Suprapubic skin (tissue), 4 donors: ENCODE measurements at places on chromosomes 1 and 21.

GRCh38 chr1:227234998-227235405, 83.3 kb downstream of the CDC42BPA start:
- DNase-seq = no peak

DNA sequence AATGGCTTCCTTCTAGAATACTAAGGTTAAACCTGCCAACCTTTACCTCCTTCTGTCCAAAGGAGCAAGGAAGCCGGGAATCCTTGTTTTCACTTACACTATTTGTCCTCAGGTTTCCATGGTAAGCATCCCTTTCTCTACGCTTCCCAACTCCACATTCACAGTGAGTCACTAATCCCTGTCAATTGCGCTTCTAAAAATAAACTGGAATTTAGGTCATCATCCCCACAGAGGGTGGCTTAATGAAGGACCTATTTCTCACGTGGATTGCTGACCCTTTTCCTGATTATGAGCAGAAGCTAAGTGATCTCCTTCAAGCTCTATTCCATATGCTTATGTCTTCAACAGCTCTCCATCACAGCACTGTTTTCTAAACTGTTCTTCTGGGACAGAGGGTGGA, 39.9 kb upstream of the ABCA4 start:
- DNase-seq = no peak

GRCh38 chr1:17717594-17718535, 37.3 kb upstream of the ACTL8 start:
- no peak for DNase-seq

- no peak for DNase-seq
Observed at GRCh38 chr1:207908107-207908734, 2.7 kb downstream of the CD34 start.

DNA sequence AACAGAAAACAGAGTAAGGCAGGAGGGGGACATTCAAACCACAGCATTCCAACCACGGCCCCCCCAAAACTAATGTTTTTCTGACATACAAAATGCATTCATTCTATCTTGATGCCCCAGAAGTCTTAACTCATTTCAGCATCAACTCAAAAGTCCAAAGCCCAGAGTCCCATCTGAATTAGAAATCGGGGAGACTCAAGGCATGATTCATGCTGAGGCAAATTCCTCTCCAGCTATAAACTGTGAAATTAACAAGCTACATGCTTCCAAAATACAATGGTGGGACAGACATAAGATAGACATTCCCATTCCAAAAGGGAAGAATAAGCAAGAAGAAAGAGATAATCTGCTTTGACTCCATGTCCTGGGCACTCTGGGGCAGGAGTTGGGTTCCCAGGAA, 73.9 kb downstream of the KCNJ15 start:
- DNase-seq = no peak

GRCh38 chr1:184051138-184051484, 419 bp upstream of the TSEN15 start:
- DNase-seq = no peak

- DNase-seq = no peak
Observed at GRCh38 chr1:183968386-183968785, 69.1 kb downstream of the COLGALT2 start.

DNA sequence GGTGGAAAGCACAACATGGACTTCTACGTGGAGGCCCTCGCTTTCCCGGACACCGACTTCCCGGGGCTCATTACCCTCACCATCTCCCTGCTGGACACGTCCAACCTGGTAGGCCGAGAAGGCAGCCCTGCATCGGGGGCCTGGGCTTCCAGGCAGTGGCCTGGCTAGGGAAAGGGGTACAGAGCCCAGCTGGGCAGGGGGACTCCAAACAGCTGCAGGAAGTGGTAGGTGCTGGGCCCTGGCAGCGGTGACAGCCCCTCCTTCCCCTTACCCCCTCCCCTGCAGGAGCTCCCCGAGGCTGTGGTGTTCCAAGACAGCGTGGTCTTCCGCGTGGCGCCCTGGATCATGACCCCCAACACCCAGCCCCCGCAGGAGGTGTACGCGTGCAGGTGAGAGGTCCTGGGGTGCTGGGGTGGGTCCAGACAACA, 30.0 kb upstream of the PADI6 start:
- no peak for DNase-seq

DNA sequence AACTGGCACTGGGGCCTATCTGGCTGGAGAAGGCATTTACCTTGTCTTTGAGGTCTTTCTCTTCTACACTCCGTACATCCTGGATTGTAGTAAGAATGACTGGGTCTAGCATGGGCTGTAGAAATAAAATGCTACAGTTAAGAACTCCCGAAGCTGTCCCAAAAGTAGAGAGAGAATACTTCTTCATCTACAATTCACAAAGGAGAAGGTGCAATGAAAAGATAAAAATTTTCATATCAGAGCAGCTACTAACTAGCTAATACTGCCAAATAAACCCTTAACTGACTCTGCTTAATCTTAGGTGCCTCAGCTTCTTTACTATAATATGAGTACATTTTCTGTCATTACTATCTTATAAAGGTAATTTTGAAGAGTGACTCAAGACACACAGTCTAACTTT, 55.6 kb downstream of the USP24 start:
- no peak for DNase-seq

GRCh38 chr1:42851420-42851819, 5.0 kb downstream of the ZNF691 start:
- no peak for DNase-seq

- no peak for DNase-seq
Observed at GRCh38 chr1:117089996-117090395, 29.9 kb downstream of the TTF2 start.

- no peak for DNase-seq
Observed at GRCh38 chr1:201020721-201021629, 2.5 kb downstream of the KIF21B start.

GRCh38 chr1:32372149-32372756, 9.9 kb downstream of the TSSK3 start:
- no peak for DNase-seq

DNA sequence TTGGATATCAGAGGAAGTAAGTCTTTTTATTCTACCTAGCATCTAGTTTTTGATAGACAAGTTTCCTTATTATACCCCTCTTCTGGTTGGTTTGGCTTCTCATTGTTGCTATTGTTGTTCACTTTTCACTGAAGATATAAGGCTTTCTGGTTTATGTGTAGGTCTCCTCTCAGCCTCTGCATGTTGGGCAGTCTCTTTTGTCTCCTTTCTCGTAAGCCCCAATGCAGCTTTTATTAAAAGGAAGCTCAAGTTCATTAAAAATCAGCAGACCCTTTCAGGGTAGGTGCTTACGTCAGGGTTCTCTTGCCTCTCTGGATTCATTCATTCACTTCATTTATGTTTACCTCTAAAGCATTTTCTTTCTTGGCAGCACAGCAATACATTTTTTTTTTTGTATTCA, 4.8 kb upstream of the DHX9 start:
- no peak for DNase-seq

GRCh38 chr1:171997936-171998335, 156.6 kb downstream of the DNM3 start:
- no peak for DNase-seq

- DNase-seq = no peak
Observed at GRCh38 chr1:14027099-14027498, 327.1 kb downstream of the PRDM2 start.

- DNase-seq = peak; percentile 62
Observed at GRCh38 chr21:45326169-45326851, 38.6 kb upstream of the POFUT2 start.

DNA sequence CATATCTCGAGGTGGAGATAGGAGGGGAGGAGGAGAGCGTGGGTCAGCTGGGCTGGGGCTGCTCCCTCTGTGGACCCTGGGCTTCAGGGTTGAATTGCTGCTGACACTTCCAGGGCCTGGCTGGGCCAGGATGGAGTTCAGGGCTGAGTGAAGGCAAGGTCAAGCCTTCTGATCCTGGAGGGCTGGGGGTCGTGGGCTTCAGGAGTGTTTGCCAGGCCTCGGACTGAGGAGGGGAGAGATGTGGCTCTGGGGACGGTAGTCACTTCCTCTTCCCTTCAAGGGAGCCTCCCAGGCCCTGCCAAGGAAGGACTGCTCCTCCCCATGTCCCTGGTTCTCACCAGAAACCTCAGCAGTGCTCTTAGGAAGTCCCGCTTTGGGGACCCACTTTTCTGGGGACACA, 12.1 kb upstream of the FAM131C start:
- DNase-seq = no peak

DNA sequence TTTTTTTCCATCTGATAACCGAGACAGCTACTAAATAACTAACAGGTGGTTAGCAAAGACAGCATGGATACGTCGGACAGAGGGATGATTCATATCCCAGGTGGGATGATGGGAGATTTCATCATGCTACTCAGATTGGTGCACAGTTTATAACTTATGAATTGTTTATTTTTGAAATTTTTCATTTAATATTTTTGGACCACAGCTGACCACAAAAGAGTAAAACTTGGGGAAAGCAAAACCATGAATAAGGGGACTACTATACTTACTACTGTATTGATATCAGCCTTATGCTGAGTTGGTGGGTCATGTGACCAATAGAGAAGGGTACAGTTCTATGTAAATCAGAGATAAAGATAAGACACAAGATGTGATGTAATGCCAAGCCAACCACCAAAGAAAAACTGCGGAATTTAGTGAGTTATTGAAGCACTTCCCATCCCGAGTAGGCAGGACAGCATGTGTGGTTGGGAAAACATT, 248.1 kb upstream of the C1orf105 start:
- DNase-seq = no peak

GRCh38 chr1:28193701-28194161, 17.2 kb upstream of the PTAFR start:
- DNase-seq = no peak

- DNase-seq = no peak
Observed at GRCh38 chr1:203338335-203339036, 12.4 kb downstream of the FMOD start.

DNA sequence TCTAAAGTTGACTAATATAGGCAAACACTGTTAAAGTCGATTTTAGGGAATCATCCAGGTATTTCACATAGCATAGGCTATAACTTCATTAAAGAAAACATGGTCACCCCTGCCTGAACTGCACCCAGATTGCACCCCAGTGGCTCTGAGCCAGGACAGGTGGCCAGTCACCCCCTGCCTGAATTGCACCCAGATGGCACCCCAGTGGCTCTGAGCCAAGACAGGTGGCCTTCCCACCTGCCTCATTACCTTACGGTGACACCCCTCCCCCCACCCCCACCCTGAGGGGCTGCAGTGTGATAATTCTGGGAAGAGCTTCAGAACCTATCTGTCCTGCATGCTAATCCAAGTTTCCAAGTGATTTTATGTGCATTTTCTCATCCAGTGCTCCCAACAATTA, 78.9 kb downstream of the DSCAM start:
- no peak for DNase-seq

GRCh38 chr1:26854906-26855305, 8.0 kb upstream of the SFN start:
- no peak for DNase-seq

GRCh38 chr1:56590520-56591011, 11.2 kb upstream of the PLPP3 start:
- no peak for DNase-seq

DNA sequence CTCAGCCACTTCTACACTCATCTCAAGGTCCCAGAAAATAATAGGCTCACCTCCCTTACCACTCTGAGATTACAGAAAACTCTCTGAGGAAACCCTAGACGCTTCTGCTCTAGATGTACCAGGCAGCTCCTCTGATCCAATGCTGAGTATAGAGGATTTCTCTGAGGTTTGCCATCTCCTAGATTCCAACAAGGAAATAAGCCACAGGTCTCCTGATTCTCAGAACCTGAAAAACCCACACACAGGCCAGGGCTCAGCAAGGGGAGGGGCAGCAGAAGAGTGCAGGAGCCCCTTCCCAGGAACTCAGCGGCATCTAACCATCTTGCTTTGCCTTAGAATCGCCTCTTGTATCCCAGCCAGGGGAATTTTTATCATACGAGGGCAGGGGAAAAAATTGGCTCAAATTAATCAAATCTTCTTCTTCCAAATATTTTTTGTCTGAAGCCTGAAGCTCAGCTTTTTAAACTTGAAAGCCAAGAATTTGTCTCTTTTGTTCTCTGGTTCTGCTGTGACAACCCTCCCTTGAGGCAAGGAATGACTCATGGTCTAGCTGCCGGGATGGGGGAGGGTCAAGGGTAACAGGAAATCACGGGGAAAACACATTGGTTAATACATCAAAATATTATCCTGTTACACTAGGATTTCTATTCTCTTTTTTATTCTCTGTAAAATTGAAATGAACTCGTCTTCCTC, 30.8 kb downstream of the GORAB start:
- DNase-seq = peak; percentile 82

DNA sequence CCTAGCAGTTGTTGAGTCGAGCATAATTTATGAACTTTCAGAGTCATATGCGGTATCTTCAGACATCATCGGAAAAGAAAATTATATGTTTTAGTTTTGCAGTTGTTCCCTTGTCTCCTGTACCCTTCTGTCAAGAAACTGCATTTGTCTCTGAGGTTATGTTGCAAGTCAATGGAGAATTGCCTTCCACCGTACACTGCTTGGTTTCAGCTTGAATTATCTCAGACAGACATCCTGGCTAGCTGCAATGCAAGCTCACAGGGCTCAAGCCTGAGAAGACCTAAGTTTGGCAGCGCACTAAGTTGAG, 156.0 kb downstream of the NFIA start:
- no peak for DNase-seq

GRCh38 chr1:176445402-176445801, 17.6 kb upstream of the PAPPA2 start:
- no peak for DNase-seq

GRCh38 chr1:89460325-89460724, 64.3 kb upstream of the LRRC8B start:
- no peak for DNase-seq

DNA sequence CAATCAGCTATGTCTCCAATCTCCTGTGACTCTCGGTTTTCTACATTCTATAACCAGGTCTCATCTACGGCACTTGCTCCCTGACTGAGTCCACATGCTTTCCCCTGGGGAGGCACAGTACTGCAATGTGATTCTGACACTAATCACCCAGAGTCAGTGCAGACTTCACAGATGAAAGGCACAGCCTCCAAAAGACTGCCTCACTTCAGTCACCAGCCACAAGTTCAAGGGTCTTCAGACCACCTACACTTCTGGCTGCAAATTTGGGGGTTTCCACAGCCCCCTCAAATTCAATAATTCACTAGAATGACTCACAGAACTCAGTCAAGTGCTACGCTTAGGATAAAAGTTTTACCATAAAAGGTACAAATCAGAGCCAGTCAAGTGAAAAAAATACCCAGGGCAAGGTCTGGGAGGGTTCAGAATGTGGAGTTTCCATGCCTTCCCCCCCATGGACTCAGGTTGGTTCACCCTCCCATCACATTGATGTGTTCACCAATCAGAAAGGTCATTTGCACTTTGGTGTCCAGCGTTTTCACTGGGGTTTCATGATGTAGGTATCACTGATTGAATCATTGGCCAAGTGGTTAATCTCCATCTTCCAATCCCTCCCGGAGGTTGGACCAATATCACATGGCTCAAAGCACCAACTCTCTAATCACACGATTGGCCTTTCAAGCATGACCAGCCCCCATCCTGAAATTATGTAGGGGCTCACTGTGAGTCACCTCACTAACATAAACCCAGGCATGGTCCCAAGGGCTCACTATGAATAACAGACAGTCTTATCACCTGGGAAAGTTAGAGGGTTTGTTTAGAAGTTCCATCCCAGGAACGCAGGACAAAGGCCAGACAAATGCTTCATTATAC, 182.9 kb upstream of the CAMK1G start:
- no peak for DNase-seq
